ENCODE measurements at places on chromosomes 6 and 20. TPM values are rescaled to one million over a fixed set of nuclear protein-coding genes. Genes with fewer than 3 reads are reported as not detected.
A peak's percentile ranks its signal among the peaks of the same experiment; 100 is the strongest.

The GPX5 gene
- not detected for total RNA-seq

The NRSN2 gene
- total RNA-seq = 9.5 TPM

The MOCS3 gene
- 3.6 TPM for total RNA-seq

The ANKRD66 gene
- total RNA-seq = not detected

The CLVS2 gene
- total RNA-seq = not detected

GRCh38 chr20:13461849-13462458, 176.8 kb downstream of the TASP1 start:
- DNase-seq = no peak

DNA sequence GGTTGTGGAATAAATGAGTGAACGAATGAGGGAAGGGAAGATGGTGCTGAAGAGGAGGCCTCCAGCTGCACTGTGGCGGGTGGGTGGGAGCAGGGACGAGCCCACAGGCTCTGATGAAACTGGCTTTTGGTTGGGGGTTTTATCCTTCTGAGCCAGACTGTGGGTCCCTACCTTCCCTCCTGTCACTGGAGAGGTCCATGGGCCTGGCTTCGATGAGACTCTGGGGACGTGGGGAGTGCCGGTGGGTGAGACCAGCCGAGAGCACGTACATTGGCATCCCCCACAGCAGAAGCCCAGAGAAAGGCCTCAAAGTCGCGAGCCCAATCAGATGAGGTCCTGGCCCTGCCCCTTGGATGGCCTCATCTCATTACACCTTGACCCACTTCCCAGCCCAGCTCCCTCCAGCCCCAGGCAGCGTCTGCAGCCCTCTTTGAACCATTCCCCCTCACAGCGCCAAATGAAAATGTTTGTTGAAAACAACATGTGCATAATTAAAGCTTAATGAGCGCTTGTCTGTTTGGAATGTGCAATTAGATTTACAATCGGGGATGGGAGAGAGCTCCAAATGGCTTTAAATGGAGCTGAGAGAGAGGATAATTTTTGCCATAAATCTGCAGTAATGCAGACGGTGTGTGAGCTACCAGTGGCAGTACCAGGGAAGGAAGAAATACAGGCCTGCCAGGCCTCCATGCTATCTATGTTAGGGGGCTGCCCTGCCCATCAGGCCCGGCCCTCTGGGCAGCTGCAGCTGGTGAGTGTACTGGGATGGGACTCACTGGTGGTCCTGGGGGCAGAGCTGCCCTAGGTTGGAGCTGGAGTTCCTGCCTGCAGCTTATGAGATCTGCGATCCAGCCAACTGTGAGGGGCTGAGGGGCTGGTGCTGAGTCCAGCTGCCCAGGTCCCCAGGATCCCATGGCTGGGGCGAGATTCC, 47.2 kb downstream of the TOX2 start:
- peak; percentile 4 for DNase-seq

DNA sequence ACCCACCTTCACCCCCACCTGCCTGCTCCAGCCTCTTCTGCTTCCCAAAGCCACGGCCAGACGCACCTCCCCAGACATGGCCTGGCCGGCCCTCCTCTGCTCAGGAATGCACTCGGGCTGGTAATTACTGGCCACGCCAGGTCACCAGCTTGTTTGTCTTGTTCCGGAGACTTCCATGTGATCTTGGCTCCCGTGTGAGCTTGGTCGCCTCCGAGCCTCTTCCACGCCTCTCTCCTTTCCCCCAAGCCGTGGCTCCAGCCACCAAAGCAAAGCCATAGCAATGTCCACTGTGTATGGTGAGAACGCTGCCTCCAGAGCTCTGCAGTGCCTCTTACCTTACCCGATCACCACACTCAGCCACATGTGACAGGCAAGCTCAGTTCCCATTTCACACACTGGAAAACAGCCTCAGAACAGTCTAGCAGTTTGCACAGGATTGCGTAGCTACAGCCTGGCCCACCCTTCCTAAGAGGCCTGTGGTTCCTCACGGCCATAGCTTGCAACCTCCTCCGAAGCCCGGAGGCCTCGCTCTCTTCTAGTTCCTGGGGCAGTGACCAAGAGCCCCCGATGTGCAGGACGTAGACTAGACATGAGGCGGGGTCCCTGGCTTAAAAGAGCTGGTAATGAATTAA, 48.1 kb upstream of the AFDN start:
- no peak for DNase-seq

DNA sequence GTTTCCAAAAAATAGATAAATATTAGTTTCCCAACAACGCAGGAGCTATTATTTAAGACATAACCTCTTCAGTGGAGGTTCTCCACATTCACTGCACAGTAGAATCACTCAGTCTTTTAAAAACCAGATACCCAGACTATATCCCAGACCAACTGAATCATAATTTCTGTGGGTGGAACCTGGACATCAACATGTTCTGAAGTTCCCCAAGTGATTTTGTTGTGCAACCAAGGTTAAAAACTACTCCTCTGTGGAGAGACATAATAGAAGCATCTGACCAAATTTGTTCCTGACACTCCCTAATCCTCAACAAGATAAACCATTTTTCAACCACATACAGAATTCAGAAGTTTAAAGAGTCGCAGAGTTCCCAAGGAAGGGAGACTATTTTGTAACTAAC, 42.3 kb downstream of the STK38 start:
- no peak for DNase-seq

- DNase-seq = no peak
Observed at GRCh38 chr6:37490536-37491170, 9.0 kb downstream of the CCDC167 start.

GRCh38 chr6:84943905-84944304, 179.5 kb upstream of the TBX18 start:
- no peak for DNase-seq

- no peak for DNase-seq
Observed at GRCh38 chr20:19045371-19045770, 167.1 kb upstream of the SLC24A3 start.

- DNase-seq = no peak
Observed at GRCh38 chr6:111591370-111591900, 14.2 kb downstream of the TRAF3IP2 start.

- DNase-seq = no peak
Observed at GRCh38 chr20:35253010-35253409, 24.9 kb downstream of the MMP24OS start.

DNA sequence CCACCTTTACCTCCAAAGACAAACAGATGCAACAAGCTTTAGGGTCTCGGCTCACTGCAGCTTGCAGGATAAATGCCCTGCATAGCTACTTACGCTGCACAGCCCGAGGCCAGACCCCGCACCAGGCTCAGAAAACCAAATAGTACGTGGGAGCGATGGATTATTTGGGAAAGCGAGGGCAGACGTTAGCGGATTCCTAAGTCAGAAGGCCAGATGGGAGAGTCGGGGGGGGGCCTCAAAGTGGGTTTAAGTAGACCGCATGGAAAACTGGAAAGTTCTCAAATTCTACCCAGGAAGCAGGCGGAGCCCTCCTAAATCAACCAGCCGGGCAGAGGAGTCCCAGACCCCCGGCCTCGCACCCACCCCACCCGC, 382 bp downstream of the SFT2D1 start:
- no peak for DNase-seq

DNA sequence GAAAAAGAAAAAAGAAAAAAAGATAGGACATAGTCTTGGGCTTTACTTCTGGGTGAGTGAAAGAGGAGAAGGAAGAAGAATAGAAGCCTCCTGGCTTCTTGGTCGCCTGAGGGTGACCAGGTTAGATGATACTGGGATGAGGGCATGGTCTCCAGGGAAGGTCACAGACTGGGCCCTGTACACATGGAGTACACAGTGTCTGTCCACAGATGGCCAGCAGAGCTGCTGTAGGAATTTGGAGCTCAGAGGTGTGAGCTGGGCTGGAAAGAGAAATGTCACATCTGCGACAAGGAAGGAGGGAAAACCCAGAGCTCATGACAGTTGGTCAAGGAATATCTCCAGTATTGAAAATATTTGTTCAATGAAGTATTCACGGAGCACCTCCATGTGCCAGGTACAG, 56.1 kb downstream of the DLGAP4 start:
- no peak for DNase-seq

- no peak for DNase-seq
Observed at GRCh38 chr6:149766156-149766769, 16.7 kb downstream of the PCMT1 start.

- DNase-seq = no peak
Observed at GRCh38 chr20:47859278-47859677, 74.0 kb upstream of the SULF2 start.

GRCh38 chr6:10800810-10801209, 37.5 kb downstream of the MAK start:
- DNase-seq = no peak

- DNase-seq = no peak
Observed at GRCh38 chr6:167568407-167569024, 243.6 kb downstream of the TTLL2 start.

- DNase-seq = peak; percentile 65
Observed at GRCh38 chr20:10553326-10553984, 118.3 kb downstream of the SLX4IP start.

GRCh38 chr6:127907960-127908640, 7.2 kb upstream of the THEMIS start:
- peak; percentile 56 for DNase-seq

DNA sequence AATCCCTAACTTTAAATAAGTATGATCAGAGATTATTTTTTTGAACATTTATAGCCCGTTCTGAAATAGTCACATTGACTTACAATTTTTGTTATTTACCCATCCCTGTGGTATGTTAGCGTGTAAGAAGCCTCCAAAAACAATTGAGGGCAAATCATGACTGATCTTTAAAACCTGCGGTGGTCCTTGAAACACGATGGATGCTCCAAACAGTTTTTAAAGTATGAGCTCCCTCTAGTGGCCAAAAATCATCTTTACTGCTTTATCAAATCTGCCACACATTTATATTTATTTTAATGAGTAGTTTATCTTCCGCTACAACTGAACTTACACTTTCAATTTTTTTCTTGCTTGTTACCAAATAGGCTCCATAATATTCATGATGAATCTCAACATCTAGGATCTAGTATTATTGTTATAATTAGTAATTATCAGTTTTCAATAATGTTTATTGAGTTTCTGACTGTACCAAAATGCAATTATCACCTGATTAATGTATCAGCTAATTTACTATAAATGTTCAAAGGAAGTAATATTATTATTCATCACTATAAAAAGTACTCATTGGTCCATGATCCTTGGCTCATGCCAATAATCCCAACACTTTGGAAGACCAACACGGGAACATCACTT, 52.2 kb downstream of the MARCKS start:
- no peak for DNase-seq

Measured in activated CD4-positive, alpha-beta memory T cell treated with anti-CD3 and anti-CD28 coated beads for 36 hours (primary cell).